ENCODE measurements at places on chromosomes 2 and 18.

DNA sequence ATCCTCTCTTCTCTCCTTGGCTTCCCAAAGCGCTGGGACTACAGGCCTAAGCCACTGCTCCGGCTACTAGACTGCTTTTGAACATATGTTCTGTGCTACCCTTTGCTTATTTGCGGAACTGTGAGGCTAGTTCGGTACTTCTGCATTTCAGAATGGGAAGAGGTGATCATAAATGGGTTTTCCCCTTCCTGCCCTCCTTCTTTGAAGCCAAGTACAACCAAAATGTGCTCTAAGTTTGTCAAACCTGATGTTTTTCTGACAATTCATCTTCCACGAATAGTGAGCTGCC lies 1.7 kb upstream of the ESCO1 start:
- no peak for DNase-seq

DNA sequence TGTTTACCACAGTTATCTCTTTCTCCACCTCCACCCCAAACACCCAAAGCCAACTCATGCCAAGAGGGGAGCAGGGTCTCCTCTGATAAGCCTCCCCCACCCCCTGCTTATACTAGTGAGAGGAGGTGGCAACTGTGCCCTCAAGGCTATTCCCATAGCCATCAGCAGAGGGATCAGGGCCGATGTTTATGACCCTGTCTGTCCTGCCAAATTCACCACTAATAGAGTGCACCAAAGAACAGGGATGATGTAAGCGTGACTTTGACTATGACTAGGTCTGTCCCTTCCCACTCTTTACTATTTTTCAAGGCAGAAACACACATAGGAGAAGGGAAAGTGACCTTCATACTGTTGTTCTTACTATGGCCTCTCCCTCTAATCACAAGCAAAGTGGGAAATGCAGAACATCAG lies 74.6 kb downstream of the CLHC1 start:
- no peak for DNase-seq

- DNase-seq, result no peak
These were observed 15.1 kb downstream of the MALL start for GRCh38 chr2:110100480-110100879.

DNA sequence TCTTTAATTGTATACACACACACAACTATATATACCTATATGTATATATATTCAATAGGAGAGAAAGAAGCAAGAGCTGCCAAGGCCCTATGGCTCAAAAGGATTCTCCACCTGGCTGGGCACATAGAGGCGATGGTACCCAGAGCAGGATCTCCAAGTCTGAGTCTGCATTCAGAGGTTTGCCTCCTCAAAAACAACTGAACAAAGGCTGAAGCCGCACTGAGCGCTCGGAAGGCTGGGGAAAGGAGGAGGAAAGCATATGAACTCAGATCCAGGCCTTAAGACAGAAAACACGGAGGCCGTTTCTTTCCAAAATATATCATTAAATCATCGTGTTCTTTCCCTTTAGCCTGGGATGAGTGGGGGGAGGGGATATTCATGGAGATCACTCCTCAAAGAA lies 3.6 kb downstream of the HOXD12 start:
- no peak for DNase-seq

DNA sequence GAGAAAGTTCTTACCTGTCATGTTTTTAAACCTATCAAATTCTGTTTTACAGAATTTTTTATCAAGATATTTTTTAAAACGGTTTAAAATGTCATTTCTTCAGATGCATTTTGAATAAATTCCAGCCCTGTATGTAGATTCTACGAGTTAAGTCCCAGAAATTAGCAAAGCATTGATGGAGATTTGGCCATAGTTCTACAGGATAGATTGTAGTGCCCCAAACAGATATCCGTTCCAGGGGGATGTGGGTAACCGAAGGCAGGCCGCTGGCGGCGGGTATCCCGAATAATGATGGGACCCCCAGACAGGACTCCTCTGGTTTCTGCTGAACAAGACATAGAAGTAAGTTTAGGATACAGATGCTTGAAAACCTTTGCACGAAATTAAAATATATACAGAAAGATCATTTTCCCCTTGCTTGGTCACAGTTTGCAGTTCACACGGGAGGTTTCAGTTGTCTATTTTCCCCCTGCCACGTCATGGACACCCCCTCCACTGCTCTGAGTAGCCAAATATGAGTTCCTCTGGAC lies 755 bp downstream of the NOL4 start:
- no peak for DNase-seq

DNA sequence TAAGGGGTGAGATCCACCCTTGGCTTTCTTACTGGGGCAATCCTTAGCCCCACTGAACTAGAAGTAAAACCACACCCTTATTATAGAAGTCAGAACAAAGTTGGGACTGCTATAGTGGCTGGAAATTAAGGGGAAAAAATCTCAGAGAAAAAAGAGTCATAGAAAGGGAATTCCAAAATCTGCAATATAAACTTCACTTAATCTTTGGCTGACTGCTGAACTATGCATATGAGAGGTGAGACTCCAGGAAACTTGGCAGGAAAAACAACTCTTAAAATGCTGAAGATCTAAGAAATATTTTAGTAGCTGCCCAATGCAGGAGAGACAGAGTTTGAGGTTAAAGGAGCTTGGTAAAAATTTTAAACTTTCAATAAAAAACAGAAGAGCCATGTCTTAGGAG lies 201.8 kb upstream of the FN1 start:
- no peak for DNase-seq

- no peak for DNase-seq
These were observed 296.5 kb upstream of the THSD7B start for GRCh38 chr2:136468799-136469369.

GRCh38 chr2:28137221-28137620 lies 246.7 kb downstream of the BABAM2 start:
- DNase-seq, result no peak

GRCh38 chr2:13005048-13005447 lies 288.3 kb downstream of the TRIB2 start:
- DNase-seq, result no peak

DNA sequence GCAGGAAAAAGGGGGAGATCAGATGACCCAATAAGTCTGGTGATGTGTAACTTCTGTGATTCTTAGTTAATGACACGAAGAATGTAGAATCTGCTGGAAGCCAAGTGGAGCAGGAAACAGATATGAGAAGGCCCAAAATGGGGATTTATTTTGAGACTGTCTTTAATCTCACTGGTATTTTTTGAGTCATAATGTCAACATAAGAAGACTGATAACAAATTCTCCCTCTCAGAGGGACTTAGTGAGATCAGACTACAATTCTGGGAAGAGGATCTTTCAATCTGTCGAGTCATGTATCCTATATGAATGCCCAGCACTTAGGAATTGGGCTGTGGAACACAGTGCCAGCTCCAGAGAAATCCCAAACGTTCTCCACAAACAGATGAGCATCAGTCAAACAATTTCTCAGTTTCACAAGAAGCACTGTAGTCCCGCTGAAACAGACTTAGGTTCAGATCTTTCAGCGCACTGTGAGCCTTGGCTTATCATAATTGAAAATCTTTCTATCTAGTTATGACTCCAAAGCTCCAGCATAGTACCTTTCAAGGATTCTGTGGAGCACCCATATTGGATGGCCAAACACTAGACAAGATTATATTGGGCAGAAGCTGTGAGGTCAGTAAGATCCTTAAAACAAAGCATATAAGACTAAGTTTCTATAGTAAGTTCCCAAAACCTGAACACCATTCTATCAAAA lies 738.2 kb downstream of the LRP1B start:
- no peak for DNase-seq

- no peak for DNase-seq
These were observed 74.4 kb downstream of the ANKRD12 start for GRCh38 chr18:9210966-9211365.

DNA sequence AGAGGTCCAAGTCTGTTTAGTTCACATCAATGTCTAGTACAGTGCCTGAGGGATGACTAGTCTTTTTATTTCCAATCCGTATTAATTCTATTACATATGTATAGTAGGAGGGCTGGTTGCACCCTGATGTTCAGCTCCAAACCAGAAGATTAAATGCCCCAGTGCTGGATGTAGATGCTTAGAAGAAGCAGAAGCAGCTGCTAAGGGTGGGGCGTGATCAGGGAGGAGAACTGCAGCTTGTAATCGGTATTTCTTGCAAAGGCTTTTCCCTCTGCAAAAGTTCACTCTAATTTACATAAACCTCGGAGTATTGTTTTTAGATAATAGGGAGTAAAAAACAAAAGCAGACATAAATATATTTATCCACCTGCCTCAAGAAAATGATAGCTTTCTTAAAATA lies 145.3 kb upstream of the ITGA4 start:
- no peak for DNase-seq

DNA sequence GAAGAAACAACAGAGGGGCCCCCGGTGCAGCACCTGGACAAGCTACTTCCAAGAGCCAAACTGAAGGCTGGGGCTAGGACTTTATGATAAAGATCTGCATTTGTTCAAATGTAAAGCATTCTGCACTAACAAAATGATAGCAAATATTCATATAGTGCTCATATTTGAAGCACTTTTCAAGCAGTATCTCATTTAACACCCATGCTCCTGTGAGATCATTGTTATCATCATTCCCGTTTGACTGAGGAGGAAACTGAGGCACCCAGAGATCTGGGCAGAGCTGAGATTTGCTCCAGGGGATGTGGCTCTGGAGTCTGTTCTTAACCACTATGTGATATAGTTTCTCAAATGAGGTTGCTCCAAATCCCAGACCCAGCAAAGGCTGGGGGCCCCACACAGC lies 9.8 kb downstream of the KCTD1 start:
- no peak for DNase-seq

GRCh38 chr2:238573065-238573778 lies 146.5 kb downstream of the ASB1 start:
- no peak for DNase-seq

DNA sequence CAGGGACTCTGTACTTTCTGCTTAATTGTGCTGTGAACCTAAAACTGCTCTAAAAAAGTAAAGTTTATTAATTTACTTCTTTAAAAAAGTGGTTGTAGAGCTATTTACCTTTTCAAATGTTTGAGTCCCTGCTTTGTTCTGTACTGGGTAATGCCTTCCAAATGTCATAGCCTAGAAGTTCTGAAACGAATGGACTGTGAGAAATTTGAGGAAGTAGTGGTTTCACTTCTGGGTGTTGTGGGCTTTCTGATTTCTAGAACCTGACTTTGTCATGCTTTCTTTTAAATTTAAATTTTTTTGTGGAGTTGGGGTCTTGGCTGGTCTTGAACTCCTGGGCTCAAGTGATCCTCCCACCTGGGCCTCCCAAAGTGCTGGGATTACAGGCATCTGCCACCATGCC lies 44.6 kb downstream of the SMAD4 start:
- no peak for DNase-seq

- DNase-seq, result no peak
These were observed 36.4 kb downstream of the MAP2 start for GRCh38 chr2:209460151-209460761.

DNA sequence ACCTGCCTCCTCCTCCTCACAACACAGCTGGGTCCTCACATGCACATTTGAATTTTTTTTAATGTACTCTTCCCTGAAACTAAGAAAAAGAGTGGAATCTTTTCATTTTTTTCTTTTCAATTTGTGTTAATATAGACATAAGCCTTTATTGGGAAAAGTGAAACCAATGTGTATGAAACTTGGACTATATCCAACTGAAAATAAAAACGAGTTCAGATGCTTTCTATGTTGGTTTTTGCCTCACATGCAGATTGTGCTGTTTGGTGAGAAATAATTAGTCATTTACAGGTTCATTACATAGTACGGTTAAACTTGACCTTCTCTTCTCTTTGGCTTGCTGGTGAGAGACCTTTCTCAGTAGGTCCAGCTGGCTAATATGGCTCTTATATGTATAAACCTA lies 515.2 kb upstream of the FANCL start:
- DNase-seq, result no peak

- no peak for DNase-seq
These were observed 132.6 kb downstream of the SEPTIN10 start for GRCh38 chr2:109481196-109481555.

GRCh38 chr2:224271617-224272236 lies 130.2 kb downstream of the FAM124B start:
- no peak for DNase-seq

DNA sequence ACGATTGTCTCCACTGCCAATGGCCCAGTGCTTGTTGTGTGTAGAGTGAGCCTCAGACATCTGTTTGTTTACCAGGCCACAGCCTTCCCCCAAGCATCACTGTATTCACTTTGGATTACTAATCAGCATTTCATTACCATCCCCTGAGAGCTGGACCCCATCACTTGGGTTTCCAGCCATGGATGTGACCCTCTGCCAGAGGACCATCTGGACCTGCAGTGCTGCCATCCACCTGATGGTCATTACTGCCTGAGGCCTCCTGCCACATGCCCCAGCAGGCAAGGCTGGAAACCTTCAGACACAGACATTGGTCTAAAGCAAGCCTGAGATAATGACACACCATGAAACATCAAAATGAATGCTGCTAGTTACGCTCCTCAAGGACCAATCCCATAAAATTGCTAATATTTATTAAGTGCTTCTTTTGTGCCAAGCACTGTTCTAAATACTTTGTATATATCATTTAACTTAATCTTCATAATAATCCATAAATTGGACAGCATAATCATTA lies 2096.3 kb upstream of the CELF4 start:
- DNase-seq, result no peak

DNA sequence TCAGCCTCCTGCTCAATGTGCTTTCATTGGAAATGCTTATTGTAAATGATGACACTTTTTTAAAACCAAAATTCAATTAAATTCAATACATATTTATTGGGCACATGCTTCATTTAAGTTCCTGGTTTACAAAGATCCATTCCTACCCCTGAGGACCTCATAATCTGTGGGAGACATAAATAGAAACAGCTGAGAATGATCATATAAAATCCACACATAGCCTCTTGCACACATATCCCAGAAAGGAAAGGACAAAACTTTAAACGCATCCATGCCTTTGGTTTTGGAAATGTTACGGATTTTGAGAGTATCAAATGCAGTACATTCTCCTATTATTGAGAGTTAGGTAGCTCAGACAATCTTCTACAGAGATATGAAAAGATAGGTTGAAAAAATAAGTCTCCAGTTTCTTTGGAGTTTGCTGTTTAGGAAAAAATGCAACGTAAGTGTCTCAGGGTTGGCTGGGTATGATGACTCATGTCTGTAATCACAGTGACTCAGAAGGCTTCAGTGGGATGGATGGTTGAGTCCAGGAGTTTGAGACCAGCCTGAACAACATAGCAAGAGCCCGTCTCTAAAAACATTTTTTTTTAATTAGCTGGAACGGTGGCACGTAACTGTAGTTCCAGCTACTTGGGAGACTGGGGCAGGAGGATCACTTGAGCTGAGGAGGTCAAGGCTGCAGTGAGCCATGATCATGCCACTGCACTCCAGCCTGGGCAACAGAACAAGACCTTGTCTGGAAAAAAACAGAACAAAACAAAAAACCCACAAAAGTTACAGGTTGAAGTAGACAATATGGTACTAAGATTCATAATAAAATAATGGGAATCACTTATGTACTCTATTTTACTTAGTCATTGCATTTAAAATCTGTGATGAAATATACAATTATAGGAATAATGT lies 3.9 kb upstream of the PRELID3A start:
- no peak for DNase-seq

- no peak for DNase-seq
These were observed 144.4 kb downstream of the MGAT5 start for GRCh38 chr2:134398300-134398699.

GRCh38 chr2:22788749-22789327 lies 596.1 kb upstream of the KLHL29 start:
- no peak for DNase-seq

Measured in stimulated activated CD4-positive, alpha-beta T cell treated with anti-CD3 and anti-CD28 coated beads, Interleukin-1b, Interleukin-23, amount 100 ng/mL, for 24 hours (primary cell).